SHP77 (cell line): ENCODE measurements at places on chromosomes 4 and X.

- no peak for DNase-seq
Measured at GRCh38 chrX:47629419-47630200, at the start of gene CFP. Gene CFP (minus strand): TSS chrX:47629930. CDS start chrX:47629844, 86 bp downstream.

DNA sequence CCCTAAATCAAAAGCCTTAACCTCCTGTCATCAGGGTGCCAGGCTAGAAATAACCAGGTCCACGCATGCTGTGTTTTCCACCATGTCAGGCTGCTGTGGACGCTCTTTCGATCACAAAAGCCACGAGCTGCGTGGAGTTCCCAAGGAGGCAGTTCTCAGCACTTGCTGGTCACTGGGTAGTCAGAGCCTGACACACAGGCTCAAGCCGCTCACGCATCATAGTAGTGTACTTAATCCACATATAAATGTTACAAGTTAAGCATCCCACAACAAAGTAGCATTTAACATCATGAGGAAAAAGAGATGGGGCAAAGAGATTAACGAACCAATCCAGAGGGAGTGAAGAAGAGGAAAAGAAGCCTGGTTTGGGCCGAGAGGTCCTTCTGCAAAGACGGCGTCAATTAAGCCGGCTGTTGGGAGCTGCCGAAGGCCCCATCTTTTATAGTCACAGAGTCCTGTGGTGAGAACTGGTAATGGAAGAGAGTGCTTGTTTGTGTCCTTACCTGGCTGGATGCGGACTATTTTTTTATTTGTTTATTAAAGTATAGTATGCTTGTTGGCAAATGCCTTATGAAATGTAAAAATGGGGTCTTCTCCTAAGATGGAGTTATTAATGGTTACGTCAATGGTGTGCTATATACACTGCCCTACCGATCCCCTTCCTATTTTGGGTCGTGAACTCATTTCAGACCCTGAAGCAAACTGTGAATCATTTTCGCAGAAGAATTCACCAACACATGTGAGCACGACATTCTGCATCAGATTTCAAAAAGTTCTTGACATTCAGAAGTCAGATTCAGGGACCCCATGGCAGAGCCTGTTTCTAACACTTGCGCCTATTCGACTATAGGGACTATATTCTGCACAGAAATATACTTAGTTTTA is 675 bp downstream of the PRIMPOL start:
- no peak for DNase-seq

DNA sequence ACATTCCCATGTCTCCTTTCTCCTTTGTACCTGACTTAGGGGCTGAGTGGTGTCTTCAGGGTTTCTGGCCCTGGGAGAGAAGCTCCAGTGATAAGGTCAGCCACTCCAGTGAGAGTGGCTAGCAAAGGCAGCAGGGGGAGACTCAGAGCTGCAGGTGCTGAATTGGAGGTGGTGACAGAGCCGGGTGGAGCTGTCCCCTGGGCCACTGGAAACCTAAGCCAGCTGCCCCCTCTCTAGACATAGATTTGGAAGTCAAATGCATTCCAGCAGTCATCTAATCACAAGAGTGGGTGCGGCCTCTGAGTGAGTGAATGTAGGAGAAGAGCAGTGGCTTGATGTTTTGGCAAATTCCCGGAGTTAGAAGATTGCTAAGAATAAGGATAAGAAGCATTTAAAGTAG is 28.5 kb downstream of the TRIM2 start:
- no peak for DNase-seq

GRCh38 chrX:71616672-71617529 is 1.4 kb downstream of the CXCR3 start:
- no peak for DNase-seq

DNA sequence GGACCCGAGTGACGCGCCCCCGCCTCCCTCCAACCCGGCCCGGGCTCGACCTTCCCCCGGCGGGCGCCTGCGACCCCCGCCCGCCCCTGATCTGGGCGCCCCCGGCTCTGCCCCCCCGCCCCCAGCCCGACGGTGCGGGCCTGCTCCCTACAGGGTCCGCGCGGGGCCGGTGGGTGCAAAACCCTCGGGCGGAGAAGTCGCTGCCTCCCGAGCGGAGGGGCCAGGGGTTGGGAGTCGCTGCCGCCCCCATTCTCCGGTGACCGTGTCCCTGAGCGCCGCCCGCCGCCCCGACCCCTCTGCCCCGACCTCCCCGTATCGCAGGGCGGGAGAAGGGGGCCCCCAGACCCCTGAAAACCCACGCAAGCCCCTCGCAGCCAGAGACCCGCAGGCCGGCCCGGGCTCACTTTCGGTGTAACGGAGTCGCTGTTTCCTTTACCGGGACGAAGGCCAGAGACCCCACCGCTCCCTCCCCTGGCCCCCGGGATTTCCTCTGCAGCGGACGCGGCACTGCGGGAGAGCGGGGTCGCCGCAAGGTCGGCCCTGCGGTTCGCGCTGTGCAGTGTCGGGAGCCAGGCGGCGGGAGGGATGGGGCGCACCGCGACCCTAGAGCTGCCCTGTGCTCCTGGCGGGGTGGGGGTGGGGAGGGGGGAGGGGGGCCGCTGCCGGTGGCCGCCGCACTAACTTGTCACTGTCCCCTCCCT is 729 bp upstream of the CPLX1 start:
- DNase-seq, result no peak
